ENCODE measurements at places on chromosomes 3 and 15.

DNA sequence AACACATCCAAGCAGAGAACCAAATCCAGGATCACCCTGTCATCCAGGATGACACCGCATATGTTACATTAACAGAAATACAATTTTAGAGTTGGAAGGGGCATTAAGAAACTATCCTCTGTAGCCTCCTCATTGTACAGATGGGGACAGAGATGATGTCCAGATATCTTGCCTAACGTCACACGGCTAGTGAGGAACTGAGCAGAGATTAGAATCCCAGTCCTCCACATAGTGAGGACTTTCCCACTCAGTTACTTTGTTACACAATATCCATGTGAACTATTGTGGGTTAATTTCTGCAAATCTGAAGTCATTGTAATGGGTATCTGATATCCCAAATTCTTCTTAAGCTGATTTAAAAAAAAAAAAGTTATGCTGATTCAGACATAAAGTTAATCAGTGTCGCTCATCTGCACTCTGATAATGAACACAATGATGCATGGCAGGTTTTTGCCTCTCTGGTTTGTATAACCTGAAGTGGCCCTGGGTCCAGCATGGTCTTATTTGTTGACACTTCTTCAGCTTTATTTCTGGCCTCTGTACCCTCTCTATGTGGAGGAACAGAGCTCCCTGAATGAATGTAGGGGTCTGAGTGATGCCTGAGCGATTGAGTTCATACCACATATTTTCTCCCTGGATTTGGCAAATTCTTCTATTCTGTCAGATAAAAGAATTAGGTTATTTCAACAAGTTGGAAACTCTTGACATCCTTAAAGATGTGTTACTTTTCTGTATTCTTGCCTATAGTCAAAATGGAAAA is 76.0 kb upstream of the LIMD1 start:
- DNase-seq, result no peak

DNA sequence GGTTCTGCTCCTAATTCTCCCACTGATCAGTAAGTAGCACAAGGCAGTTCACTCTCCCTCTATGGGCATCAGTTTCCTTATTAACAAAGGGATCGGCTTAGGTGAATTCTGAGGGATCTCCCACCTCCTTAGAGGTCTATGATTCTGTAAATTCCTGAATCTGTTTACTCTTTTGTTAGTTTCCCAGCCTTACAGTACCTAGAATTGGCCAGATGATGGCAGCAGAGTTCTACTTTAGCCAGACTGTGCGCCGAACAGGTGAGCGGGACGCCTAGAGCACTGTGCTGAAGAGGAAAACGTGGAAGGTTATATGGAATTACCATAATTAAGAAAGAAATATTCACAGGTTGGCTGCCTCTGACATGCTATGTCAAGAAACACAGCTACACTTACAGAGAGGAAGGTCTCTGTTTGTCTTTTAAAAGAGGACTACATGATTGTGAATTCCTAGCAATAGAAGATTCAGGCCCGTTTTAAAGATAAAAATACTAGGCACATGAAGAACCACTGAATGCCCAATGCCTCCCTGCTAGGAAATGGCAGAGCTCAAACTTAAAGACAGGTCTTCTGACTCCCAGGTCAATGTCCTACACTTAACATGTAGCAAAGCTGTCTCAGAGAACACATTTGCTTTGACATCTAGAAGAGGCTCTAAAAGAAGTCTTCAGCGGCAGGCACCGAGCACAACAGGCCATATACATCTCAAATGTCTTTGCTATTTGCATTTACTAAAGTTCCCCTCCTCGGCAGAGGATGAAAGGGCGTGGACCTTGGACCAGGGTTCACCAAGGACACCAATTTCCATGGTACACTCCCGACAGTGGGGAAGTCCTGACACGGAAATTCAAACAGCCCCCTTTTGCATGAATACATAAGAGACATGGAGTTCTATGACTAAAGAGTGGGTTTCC is 259.9 kb downstream of the FGF12 start:
- no peak for DNase-seq

- DNase-seq, result no peak
Observed at GRCh38 chr3:153026026-153026425, 136.0 kb upstream of the RAP2B start.

GRCh38 chr3:137264071-137264820 is 306.5 kb downstream of the IL20RB start:
- DNase-seq, result no peak

GRCh38 chr3:50559702-50560101 is 7.8 kb downstream of the C3orf18 start:
- DNase-seq, result no peak

GRCh38 chr3:197224034-197224444 is 74.4 kb downstream of the DLG1 start:
- DNase-seq, result no peak

DNA sequence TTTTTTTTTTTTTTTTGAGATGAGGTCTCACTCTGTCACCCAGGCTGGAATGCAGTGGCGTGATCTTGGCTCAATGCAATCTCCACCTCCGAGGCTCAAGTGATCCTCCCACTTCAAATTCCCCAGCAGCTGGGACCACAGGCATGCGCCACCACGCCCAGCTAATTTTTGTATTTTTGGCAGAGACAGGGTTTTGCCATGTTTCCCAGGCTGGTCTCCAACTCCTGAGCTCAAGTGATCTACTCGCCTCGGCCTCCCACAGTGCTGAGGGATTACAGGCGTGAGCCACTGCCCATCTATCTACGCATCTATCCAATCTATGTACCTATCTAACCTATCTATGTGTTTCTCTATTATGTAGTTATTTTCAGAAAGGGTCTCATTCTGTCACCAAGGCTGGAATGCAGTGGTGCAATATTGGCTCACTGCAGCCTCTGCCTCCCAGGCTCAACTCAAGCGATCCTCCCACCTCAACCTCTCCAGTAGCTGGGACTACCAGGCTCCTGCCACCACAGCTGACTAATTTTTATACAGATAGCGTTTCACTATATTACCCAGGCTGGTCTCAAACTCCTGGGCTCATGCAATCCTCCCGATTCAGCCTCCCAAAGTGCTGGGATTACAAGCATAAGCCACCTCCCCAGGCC is 20.2 kb upstream of the GPX1 start:
- no peak for DNase-seq

GRCh38 chr3:189507856-189508255 is 123.3 kb upstream of the TP63 start:
- DNase-seq, result no peak

GRCh38 chr3:77601823-77602415 is 562.0 kb downstream of the ROBO2 start:
- no peak for DNase-seq

DNA sequence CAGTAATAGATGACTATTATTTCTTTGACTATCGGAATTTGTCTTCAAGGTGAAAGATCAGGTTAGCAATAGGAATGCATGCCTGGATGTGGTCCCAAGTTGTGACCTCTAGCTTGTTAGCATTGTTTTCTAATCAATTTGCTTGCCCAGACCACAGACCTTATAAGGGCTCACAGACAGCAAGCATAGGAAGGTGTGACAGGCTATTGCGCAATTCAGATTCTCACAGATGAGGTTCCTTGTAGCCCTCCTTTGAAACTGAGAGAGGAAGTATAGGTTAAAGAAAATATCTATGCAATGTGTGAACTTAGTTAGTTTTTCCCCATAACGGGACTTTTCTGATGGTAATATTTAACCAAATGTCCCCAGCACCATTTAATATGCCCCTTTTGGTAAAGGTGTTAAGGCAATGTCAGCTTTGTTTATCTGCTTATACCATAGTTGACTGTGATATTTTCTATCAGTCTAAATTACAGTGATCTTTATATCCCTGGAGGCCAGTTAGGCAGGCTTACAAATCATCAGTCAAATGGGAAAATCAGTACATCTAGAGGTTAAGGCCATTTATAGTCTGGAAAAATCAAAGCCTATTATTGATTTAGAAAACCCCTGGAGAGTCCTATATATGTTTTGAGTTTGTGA is 168.1 kb upstream of the MBNL1 start:
- no peak for DNase-seq

- DNase-seq, result no peak
Observed at GRCh38 chr3:64377942-64378341, 152.7 kb upstream of the PRICKLE2 start.

DNA sequence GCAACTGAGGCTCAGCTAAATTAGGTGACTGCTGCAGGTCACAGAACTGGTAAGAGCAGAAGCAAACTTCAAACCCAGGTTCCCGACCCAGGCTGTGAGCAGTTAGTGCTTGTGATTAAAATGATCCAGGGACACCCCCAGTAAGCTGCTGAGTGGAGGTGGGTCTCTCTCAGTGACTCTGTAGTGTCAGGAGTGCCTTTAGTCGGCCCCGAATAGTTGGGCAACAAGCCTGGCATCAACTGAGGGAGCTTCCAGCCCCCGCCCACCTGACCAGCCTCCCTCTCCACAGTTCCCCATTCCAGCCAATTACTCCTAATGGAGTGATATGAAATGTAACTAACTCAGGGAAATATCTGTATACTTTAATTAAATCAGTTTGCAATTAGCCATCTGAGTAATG is 168.0 kb upstream of the SMAD3 start:
- DNase-seq, result no peak

GRCh38 chr15:59242649-59243048 is 36.0 kb downstream of the LDHAL6B start:
- DNase-seq, result no peak

- DNase-seq, result no peak
Observed at GRCh38 chr15:66894986-66895780, 170.2 kb upstream of the SMAD3 start.

GRCh38 chr15:92184679-92185230 is 208.9 kb upstream of the ST8SIA2 start:
- DNase-seq, result no peak

DNA sequence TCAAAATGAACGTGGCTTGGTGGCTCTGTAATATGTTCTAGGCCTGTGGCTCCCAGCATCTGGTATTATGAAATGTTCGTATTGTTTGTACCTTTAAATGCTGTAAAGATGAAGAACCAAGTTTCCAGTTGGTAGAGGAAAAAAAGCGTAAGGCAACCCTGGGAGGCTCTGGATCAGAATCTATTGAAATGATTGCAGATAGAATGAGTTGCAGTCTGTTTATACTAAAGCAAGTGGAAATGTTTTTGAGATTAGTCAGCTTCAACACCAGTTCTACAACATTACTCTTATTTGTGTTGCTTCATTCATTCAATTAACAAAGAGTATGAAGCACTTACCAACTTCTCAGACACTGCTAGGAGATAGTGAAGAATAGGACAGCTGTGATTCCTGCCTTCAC is 5.3 kb downstream of the ARL6IP5 start:
- no peak for DNase-seq

DNA sequence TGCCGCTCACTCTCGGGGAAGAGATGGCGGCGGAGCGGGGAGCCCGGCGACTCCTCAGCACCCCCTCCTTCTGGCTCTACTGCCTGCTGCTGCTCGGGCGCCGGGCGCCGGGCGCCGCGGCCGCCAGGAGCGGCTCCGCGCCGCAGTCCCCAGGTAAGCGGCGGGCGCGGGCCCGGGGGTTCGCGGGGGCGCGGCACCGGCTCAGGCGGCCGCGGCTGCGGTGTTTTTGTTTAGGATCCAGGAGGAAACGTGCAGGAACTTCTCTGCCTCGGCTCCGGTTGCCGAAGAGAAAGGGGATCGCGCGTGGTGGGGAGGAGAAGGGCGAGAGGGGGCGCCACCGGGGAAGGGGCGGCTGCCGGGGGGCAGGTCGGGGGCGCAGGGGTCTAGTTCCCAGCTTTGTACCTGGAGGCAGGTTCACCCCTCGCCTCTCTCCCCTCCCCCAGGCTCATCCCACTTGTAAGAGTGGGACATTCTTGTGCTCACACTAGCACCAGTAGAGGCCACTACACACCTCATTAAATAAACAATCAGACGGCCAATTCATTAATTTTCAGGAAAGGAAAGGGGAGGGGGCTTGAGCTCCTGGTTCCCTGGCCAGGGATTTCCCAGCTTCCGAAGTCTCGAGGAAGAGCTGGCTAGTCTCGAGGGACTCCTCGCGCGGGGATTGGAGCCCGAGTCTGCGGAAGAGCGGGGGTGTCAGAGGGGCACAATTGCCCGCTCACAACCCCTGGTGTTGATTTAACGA is 562 bp downstream of the NEO1 start:
- no peak for DNase-seq

DNA sequence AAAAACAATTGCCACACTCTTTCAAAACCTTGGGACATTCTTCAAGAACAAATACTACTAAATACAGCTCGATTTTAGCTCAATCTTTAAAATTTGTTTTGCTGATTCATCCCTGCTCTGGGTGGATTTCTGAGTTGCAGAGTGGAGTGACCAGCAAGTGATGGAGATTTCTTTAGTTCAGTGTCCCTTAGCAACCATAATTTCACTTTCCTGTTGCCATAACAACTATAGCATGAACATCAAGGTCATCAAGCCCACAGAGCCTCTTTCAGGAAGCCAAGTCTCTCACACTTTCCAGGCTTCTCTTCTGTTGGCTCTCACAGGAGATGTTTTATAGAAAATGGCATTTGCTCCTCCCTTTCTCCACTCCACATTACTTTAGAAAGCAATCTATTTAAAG is 597.2 kb upstream of the ADAMTS9 start:
- DNase-seq, result no peak

- DNase-seq, result no peak
Observed at GRCh38 chr3:181855825-181856224, 144.1 kb downstream of the SOX2 start.

DNA sequence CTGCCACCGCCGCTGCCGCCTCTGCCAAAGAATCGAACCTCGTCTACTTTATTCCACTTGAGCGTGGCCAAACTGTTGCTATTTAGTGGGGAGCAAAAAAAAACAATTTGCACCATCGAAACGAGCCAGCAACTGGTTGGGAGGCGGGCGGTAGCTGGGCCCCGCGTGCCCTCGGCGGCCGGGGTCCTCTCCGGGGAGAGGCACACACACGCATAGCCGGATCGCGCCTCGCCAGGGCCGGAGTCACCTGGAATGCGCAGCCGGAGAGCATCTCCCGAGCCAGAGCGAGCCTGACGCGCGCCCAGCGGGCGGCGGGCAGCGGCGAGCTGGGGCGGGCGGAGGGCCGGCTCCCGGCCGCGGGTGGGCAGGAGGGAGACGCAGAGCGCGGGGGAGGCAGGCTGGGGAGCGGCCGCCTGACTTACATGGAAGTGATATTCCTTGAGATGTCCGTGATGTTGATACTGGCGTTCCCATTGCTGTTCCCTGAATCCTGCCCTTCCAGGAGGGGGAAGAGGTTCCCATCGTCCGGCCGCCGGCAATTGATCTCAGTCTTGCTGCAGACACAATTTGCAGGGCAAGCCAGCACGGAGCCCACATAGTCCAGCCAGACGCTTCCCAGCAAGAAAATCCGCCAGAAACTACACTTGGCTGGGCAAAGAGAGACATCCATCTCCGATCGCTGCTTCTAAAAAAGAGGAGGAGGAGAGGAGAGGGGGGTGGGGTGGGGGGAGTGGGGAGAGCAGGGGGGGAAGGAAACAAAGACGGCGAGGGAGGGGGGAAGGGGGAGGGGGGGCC is 858 bp downstream of the NTRK3 start:
- no peak for DNase-seq

- DNase-seq, result no peak
Observed at GRCh38 chr15:88790486-88790885, 12.8 kb upstream of the ACAN start.

Measured in cortex of kidney (tissue), 1 donor.